ENCODE measurements at places on chromosomes 7 and 10.

DNA sequence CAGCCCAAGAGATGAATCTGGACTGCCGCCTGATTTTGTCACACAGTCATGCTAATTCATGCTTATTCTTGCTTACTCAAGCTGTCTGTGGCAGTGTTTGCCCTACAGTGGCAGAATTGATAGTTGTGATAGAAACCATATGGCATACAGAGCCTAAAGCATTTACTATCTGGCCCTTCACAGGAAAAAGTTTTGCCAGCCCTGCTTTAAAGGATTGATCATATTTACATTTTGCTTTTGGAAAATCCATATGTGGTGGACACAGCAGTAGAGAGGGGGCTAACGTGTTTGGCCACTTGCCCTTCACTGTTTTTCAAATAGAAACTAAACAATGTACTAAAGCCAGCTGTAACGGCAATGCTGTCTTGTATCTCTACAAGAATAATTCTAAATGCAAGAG lies 974.0 kb upstream of the GHITM start:
- no peak for DNase-seq

- DNase-seq, result no peak
Measured at GRCh38 chr7:106793015-106793975, 71.8 kb upstream of the PIK3CG start.

DNA sequence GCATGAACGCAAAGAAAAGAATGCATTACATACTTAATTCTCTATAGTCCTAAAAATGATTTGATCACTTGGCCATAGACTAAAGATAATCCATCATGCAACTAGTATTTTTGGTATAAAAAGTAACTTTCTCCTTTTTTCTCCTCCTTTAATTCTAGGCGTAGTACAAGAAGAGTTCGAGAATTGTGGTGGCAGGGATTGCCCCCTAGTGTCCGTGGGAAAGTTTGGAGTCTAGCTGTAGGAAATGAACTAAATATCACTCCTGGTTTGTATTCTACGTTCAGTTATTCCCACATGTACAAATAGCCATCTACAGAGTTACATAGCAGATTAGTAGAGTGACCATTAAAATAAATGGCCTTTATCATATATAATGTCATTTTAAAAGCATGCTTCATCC lies 45.5 kb upstream of the HELLS start:
- peak; percentile 7 for DNase-seq

DNA sequence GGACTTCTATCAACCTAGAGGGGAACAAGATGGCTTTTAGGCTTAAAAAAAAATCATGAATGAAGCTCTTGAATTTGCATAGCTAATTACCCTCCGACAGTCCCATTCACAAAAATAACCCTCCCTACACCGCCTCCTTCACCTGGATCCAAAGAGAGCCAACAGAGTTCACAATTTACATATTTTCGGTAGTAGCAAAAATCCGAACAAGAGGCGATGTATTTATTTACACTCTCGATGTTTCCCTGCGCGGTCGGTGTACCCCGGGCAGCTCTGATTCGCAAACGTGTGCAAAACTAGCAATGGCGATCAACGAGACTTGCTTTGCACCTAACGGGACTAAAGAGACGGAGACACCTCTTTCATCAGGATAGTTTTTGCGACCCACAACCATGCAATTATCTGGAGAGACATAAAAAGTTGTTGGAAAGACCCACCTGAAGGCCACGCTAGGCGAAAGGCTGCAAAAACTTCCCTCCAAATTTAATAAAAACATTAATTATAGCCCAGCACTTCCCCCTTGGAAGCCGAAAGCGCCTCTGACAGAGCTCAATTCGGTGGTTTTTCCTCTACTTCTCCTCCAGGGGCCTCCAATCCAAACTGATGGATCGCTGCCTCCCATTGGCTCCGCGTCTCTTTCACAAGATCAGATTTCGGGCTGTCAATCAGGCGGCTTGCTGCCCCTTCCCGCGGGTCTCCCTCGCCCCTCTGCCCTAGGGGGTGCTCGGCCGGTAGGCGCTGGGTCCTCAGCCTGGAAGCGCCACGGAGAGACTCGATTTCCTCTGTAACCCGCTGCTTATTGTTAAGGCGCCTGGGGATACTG lies at the start of gene ETV1:
TSS of gene ETV1 (minus strand) at position 541 of the 823 bp plus-strand sequence. CDS start 614 bp downstream, outside the sequence.
- DNase-seq, result peak; percentile 61

DNA sequence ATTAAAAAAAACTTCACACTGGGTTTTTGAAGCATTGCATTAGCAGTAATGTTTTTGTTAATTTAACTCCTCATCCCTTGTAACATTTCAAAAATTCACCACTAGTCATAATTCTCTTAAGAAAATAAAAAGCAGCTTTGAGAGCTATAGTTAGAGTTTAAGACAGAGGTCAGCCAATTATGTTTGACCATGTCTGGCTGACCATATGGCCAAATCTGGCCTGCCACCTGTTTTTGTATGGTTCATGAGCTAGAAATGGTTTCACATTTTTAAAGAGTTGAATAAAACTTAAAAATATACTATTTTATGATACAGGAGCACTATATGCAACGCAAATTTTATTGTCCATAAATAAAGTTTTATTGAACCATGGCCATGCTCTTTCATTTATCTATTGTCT lies 73.0 kb upstream of the LRRTM3 start:
- DNase-seq, result no peak

DNA sequence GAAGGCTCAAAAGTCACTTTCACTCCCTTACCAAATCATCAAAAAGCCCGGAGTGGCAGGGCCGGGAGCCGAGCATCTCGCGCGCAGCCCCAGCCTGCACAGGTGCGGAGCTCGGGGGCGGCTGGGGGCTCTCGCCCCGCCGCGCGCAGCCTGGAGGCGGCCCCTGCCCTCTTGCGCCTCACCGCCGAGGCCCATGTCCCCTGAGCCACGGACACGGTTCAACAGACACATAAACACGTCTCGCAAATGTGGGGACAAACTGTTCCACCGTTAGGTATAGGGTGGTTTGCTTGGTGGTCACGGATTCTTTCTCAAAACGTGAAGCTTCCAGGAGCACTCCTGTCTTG lies 700 bp downstream of the GSAP start:
- DNase-seq, result no peak

- no peak for DNase-seq
Measured at GRCh38 chr10:78397786-78398185, 364.1 kb downstream of the RPS24 start.

DNA sequence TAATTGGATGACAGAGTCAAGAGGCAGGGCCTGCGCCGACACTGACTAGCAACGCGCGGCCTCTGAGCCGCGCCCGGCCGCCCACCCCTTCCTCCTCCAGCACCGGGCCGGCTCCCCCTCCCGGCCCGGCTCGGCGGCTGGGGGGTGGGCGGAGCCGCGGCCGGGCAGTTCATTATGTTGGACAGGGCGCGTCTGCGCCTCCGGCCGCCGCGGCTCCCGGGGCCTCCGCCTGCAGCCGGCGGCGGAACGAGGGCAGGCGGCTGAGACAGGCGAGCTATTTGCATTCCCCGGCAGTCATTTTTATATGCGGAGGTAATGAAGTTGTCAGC lies 106.7 kb downstream of the SNX10 start:
- peak; percentile 59 for DNase-seq
